CD4-positive, alpha-beta T cell treated with Interleukin-2 at 100 ng/mL for 4 hours (primary cell): ENCODE measurements at places on chromosomes 3 and 15.

DNA sequence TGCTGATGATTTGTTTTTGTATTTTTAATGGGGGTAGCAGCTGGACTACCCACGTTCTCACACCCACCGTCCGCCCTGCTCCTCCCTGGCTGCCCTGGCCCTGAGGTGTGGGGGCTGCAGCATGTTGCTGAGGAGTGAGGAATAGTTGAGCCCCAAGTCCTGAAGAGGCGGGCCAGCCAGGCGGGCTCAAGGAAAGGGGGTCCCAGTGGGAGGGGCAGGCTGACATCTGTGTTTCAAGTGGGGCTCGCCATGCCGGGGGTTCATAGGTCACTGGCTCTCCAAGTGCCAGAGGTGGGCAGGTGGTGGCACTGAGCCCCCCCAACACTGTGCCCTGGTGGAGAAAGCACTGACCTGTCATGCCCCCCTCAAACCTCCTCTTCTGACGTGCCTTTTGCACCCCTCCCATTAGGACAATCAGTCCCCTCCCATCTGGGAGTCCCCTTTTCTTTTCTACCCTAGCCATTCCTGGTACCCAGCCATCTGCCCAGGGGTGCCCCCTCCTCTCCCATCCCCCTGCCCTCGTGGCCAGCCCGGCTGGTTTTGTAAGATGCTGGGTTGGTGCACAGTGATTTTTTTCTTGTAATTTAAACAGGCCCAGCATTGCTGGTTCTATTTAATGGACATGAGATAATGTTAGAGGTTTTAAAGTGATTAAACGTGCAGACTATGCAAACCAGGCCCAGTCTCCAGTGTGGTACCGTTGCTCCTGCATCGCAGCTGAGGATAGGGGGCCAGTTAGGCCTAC lies 1.4 kb upstream of the FES start:
- DNase-seq: no peak

- DNase-seq: no peak
Measured at GRCh38 chr15:31371520-31372240, 45.0 kb downstream of the KLF13 start.

- no peak for DNase-seq
Measured at GRCh38 chr3:104635872-104636580, 730.7 kb upstream of the ALCAM start.

DNA sequence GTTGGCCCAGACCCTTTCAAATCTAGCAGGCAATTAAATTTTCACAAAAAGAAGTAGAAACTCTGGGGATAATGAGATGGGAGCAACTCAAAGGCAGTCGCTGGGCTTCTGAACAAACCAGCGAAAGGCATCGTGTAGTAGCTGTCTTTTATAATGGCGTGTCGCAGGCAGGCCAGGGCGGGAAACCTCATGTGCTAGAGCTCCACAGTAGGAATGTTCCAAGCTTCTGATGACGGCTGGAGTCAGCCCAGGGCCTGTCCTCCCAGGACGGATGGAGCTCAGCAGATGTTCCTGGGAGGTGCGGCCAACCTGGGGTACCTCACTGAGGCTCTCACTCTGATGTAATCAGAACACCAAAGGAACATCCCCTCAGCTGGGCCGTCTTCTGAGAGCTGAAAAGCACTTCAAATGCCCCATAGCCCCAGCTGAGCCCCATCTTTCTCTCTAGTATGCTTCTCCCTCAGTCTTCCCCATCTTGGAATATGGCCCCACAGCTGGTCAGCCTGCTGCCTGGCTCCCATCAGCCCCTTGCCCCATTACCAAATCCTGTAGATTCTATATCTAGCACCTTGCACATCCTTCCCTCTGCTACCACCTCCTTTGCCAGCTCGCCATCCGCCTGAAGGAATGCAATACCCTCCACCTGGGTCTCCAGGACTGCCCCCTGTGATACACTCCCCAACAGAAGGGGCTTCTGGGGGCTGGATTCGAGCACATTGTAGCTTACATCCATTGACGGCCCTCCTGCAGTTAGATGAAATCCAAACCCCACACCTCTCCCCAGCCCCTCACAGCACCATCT lies 54.9 kb upstream of the ATP2B2 start:
- DNase-seq: no peak

DNA sequence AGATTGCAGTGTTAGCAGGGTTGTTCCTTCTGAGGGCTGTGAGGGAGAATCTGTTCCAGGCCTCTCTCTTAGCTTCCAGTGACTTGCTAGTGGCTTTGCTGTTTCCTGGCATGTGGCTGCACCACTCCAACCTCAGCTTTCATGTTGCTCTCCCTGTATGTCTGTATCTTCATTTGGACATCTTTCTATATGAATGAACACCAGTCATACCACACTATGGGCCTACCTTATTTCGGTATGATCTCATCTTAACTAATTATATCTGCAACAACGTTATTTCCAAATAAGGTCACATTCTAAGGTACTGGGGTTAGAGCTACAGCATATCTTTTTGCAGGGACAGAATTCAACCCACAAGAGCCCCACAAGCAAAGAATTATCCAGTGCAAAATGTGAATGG lies 356.7 kb upstream of the UMPS start:
- DNase-seq: no peak
